Activated CD4-positive, CD25-positive, alpha-beta regulatory T cell treated with anti-CD3 and anti-CD28 coated beads, Interleukin-2, amount 50 U/mL, for 24 hours (primary cell): ENCODE measurements at places on chromosomes 1 and 21.

GRCh38 chr1:204453141-204453772, 41.3 kb downstream of the PIK3C2B start:
- peak; percentile 98 for ATAC-seq

DNA sequence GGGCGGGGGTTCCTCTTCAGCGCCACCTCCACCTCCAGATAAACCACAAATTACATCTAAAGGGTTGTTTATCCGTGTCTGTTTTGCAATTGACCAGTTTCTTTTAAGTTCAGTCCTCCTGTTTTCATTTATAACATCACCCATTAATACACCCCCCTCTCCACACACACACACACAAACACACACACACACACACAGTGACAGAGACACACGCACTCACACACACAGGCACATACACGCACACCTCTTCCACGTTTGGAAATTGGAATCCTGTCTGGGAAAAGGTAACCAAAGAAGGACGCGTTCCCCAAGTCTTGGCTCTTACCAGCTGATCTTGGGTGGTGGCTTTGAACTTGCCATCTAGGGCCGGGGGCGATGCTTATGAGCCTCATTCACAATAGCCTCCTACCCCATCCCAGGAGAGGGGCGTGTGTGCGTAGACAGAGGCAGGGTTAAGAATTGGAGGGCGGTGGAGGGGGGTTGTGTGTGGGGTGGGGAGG, 442 bp upstream of the CSMD2 start:
- ATAC-seq, result no peak

DNA sequence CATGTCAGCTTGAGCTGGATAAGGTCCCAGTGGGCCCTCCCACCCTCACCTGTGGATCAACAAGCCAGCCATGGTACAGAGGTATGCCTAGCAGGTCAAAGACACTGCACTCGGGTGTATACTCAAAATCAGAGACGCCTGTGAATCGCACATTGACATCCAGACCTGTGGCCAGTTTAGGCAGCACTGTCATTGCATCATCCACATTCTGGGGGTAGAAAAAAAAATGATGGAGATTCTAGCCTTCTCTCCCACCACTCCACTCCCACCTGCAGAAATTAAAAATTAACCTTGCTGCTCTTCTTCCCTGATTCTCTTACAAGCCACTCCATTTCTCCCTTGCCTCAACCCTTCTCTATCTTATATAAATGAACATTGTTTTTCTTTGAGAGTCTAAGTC, 6.3 kb downstream of the MINDY1 start:
- no peak for ATAC-seq

- ATAC-seq, result no peak
Measured at GRCh38 chr1:234733427-234733826, 123.4 kb upstream of the IRF2BP2 start.

DNA sequence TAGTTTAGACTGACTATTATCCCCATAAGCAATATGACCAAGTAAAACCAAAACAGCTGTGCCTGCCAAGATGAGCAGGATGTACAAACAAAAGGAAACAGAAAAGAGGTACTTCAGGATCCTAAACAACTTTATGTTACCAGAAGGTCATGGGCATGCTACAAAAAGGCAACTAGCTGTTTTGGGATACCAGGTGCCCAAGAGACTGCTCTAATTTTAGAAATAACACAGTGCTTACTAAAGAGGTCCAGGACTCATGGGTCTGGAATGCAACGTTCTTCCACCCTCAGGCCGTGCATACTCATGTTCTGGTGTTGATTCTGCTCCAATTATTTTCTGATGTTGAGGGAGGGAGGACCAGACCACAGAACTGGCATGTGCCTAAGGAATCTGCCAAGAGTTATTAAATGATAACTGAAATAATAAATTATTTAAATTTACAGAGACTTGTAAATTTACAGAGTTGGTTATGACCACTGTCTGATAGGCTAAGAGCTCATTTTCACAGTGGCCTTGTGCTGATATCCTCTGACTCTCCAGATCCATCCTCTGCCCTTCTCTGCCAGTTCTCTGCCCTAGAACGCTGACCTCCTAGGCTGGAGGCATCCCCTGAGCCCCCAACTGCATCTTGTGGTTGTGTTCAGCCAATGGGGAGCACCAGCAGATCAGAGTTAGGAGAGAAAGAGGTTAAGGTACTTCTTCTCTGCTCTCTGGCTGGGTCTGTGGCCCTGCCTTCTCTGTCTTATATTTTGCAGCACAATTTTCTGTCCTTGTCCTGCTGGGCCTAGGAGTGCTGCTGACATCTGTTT, 37.7 kb upstream of the BCL10 start:
- ATAC-seq, result no peak

- ATAC-seq, result no peak
Measured at GRCh38 chr1:220950576-220950975, 71.3 kb downstream of the HLX start.

DNA sequence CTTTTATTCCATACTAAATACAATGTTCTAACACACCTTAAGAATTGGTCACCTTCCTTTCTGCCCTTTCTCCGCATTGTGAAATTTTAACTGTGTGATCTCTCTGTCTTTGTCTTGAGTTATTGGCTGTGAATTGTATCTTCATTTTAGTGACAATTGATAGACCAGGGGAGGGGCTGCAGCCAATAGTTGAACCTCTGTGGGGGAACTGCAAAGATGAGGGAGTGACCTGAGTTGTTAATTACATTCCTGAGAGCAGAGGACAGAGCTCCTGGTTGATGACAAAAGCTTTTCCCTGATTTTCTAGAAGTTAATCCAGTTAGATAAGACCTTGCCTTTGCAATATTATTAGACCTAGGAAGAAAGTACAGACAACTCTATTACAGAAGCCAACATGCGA, 1535.7 kb downstream of the BRINP3 start:
- no peak for ATAC-seq
